ENCODE measurements at places on chromosomes 2 and 18.

DNA sequence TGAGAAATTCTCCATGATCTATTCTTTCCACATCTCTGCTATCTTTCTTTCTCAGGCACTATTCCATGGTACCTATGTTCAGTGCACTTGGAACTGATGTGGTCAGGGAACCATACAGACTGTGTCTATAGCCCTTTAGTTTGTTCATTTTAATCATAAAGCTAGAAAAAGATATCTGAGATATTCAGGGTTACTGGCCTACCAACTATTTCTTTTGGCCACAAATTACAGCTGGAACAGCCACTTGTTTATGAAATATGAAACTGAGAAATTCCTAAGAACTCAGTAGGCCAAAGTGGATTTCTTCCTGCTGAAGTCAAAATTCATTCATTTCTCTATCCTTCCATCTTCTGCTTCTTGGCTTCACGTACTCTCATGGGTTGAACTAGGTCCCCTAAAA is 22.8 kb upstream of the LYPD1 start:
- DNase-seq = no peak

DNA sequence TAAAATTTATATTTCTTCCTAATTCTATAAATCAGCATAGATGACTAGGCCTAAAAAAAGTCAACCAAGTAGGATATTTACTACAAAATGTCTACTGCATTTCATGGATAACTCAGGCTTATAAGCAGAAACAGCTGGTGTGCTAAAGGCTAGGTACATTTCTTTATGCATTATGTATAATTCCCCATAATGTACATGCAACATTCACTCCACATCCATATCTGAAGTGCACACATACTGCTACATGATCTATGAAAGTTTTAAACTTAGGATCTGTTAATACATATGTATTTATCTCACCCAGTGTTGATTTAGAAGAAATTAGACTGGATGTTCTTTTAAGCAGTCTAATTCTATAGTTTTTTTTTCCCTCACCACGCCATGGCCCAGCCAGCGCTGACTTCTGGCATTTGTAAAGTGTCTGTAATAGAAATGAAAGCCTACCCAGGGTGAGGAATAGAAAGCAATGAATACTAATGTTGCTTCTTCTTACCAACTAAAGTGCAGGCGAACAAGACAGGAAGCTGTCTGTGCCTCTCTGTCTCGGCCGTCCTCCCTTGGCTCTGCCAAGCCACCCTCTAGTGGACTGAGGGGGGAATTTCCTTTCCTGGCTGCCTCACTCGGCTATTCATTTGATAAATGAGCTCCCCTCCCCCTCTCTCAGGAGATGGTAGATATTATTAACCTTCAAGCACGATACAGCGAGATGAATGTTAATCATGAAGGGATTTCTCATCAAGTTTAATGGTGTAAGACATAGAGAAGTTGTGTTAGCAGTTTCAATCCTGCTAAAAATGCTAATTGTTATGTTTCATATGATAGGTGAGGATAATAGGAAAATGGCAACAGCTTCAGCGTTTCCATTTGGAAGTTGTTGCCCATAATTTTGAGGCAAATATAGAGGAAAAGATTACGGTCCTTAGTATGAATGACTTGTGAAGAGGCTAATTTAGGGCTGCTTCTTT is 384.5 kb downstream of the MTX2 start:
- no peak for DNase-seq

GRCh38 chr2:181828122-181828705 is 63.3 kb upstream of the ITPRID2 start:
- DNase-seq = no peak

DNA sequence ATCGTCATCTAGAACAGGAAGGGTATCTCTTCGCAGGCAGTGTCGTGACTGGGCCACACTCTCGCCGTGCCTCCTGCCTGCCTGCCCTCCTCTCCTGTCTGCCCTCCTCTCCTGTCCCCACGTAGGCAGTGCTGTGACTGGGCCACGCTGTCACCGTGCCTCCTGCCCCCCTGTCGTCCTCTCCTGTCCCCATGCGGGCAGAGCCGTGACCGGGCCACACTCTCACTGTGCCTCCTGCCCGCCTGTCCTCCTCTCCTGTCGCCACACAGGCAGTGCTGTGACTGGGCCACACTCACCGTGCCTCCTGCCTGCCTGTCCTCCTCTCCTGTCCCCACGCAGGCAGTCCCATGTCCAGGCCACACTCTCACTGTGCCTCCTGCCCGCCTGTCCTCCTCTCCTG is 51.4 kb downstream of the ZNF236 start:
- no peak for DNase-seq

DNA sequence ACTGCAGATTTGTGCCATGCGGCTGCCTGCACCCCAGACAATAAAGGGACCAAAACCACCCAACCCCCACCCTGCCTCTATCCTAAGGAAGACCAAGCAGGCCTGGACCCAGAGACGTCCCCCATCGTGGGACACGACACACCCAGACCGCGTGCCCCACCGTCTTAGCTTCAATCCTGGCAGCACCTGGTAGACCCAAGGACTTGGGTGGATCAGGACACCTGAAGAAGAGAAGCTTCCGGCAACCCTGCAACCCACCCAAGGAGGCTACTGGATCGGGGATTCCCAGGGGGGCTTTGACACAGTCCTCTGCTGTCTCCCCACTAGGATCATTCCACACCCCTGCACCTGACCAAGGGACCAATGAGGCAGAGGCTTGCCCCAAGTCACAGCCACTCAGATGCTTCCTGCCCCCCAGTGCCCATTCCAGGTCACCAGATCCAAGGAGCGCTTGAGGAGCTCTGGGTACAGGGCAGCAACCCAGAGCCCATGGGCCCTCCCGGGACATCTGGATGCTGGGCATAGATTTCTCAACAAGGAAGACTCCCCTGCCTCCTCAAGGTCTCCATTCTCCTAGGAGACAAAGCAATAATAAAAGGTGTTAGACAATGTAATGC is 3.6 kb downstream of the ALPI start:
- no peak for DNase-seq

DNA sequence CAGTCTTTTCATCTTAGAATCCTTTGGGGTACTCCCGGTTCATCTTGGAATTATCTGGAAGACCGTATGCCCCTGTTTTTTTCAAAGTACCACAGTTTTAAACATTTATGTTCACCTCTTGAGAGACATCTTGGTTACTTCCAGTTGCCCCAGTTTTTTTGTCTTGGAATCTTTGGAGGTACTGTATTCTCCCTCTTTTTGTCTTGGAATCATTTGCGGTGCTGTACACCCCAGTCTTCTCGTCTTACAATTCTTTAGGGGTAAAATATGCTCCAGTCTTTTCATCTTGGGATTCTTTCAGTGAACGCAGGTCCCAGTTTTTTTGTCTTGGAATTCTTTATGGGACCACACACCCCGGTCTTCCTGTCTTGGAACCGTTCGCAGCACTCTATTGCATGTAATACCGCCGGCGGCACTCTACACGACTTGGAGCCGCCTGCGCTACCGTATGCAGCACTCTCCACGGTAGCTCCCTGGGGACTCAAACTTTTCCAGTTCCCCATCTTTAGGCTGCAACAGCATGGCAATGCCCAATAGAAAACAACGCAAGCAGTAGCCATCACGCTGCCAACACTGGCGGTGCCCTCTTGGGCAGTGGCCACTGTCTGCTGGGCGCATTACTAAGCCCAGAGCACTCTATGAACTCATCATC is 21.2 kb upstream of the ZDBF2 start:
- DNase-seq = no peak

- no peak for DNase-seq
These were observed 999 bp downstream of the INSIG2 start for GRCh38 chr2:118089139-118089800.
